HFFc6 (cell line): ENCODE measurements at places on chromosomes 6 and 20. TPM values are rescaled to one million over a fixed set of nuclear protein-coding genes. Genes with fewer than 3 reads are reported as not detected.
A peak's percentile ranks its signal among the peaks of the same experiment; 100 is the strongest.

GRCh38 chr6:2496291-2496690 is 250.9 kb upstream of the GMDS start:
- DNase-seq, result no peak

DNA sequence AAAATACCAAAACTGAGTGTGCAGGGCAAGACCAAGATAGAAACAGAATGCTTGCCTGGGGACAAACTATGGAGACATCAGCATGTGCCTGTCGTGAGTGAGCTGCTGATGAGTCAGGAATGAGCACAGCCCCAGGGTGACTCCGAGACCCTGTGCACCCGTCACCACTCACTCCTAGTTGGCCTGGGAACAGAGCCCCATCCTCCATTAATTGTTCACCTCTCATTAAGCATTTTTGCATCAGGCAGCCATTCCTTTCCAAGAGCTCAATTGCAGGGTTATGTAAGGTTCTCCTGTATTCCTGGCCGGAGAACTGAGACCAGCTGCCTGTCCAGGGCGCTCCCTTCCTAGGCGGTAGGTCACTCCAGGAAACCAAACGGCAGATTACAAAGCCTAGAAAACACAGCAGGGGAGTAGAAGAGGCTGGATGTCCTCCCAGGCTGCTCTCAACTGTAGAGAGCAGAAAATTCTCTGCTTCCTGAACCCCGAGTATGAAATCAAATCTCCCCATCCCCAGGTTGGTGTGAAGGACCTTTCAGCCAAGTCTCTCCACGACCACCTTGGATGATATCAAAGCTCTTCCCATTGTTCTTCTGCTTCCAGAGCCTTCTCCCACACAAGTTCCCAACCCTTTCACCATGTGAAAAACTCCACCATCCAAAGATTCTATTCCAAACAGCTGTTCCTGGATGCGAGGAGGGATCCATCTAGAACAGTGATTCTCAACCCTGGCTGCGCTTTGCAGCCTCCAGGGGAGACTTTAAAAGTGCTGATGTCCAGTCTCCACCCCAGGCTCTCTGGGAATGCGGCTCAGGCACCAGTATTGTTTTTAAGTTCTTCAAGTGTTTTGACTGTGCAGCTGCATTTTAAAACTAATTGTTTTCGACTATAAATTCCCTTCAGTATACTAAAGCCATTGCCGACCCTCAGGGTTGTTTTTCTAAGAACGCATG is 532.6 kb upstream of the JARID2 start:
- DNase-seq, result peak; percentile 95

GRCh38 chr20:53009979-53010735 is 38.0 kb downstream of the TSHZ2 start:
- DNase-seq, result no peak

DNA sequence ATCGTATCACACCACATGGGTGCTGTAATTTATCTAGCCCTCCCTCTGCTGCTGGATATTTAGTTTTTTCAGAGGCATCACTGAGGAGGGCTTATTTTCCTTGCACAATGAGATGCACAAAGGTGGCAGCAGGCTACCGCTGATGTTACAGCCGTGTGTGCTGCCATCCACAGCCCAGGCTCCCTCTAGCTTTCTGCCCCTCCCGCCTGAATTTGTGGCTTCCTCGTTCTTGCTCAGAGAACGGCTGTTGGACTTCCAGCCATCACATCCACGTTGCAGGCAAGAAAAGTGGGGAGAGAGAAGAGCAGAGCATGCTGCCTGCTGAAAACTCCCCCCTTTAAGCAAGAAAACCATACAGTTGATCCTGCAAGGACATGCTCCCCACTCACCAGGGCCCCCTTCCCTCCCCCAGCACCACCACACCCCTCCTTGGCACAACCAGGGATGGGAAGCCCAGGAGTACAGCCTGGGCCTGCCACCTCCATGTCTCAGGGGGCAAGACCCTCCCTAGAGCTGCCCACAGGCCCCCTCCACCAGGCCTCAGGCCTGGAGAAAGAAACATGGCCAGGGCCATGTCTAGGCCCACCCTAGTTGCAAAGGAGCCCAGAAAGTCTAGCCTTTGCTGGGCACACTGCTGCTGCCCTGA is 102.6 kb downstream of the MRPL14 start:
- no peak for DNase-seq

GRCh38 chr6:81969814-81970213 is 217.3 kb upstream of the TENT5A start:
- no peak for DNase-seq

DNA sequence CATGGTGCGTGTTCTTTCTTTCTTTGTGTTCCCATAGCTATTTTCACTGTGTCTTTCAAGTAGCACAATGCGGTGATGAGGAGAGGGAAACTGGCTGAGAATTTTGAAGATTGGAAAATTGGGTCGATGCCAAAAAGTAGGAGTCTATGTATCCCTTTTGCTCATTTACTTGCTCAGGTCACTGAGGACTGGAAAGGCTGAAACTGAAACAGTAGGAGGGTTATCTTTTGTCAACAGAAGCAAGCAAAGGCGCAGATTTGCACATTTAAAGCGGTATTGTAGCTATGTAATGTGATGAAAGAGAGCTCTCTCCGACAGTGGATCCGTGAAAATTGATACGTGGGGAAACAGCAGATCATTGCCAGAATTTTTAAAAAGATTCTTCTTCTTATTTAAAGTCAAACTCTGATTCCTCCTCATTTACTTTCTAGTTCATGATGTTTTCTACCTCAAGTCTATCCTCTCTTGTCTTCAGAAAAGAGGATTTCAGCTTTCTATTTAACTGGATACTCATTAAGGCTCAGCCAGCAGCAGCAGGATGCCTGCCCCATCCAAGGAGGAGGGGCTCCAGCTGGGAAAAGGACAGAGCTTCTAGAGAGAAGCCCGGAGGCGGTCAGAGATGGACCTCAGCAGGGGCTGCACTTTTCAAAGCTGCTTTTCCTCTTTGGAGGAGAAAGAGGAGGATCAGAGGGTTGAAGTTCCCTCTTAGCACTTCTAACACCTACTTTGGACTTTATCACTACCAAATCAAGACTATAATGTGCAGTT is 15.9 kb upstream of the FYN start:
- DNase-seq, result no peak

- DNase-seq, result no peak
Measured at GRCh38 chr6:8182902-8183665, 80.7 kb upstream of the EEF1E1 start.

DNA sequence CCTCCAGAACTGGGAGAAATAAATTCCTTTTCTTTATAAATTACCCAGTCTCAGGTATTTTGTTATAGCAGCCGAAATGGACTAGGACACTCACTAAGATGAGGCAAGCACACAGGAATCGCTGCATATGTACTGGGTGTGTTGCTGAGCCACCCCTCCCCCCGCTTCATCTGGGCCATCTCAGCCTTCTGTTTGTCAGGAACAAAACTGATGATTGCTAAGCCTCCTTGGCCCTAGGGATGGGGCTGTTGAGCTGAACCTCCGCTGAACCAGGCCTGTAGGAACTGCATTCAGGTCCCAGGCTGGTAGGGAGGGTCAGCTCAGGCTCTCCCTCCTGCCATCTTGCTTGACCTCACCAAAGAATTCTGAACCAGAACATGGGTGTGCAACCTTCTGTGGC is 108.6 kb downstream of the MAP3K7 start:
- no peak for DNase-seq

DNA sequence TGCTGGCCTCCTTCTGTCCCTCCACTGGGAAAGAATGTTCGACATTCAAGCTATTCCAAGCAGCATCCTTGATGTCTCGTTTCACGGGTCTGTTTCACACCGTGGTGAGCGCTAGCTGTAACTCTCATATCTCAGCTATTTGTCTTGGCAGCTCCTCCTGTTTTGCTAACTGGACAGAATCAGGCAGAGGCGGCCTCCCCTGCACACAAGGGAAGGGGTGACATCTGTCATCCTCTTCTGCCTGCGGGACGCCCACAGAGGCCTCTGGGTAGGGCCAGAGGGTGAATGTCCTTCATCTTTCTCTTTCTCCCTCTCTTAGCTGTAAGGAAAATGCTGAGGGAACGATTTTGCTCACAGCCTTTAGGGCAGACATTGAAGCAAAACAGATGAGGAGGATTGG is 232.8 kb upstream of the GMDS start:
- no peak for DNase-seq

DNA sequence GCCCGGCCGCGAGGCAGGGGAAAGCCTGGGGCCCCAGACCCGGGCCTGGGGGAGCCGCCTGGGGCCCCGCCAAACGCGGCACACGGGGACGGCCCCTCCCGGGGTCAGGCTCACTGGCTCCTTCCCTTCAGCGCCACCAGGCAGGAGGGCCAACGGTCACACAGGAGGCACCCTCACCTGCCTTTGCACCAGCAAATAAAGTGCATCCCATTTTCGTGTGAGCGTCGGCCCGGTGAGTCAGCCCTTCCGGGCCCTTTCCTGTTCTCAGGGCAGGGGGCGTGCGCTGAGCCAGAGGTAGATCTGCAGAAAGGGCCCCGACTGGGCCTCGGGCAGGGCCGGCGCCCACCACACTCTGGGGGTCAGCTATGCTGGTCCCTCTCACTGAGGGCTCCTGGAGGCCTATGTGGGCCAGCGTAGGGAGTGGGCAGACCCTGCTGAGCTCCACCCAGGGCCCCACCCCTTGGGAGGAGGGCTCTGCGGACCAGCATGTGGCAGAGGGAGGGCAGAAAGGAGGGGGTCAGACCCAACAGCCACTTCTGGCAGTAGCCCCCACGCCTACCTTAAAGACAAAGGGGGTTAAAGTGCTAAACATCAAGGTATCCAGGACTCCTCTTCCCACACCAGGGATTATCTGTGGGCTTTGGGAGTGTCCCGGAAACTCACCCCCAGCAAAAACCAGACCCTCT is 931 bp upstream of the UCKL1 start:
- DNase-seq, result peak; percentile 37

DNA sequence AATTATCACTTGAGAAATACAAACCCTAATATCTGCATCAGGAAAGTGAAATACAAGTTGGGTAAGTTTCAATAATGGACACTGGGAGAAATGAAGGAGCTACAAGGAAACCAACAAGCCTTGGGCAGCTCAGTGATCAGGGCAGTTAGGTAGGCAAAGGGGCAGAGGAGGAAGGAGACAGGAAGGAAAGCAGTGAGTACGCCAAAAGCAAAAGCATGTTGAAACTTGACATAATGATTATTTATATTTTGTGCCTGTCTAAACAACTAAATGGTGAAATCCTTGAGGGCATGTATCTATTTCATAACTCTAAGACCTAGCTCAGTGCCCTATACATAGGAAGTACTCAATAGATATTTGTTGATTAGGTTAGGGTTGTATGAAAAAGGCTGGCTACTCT is 23.3 kb downstream of the PXT1 start:
- DNase-seq, result no peak

DNA sequence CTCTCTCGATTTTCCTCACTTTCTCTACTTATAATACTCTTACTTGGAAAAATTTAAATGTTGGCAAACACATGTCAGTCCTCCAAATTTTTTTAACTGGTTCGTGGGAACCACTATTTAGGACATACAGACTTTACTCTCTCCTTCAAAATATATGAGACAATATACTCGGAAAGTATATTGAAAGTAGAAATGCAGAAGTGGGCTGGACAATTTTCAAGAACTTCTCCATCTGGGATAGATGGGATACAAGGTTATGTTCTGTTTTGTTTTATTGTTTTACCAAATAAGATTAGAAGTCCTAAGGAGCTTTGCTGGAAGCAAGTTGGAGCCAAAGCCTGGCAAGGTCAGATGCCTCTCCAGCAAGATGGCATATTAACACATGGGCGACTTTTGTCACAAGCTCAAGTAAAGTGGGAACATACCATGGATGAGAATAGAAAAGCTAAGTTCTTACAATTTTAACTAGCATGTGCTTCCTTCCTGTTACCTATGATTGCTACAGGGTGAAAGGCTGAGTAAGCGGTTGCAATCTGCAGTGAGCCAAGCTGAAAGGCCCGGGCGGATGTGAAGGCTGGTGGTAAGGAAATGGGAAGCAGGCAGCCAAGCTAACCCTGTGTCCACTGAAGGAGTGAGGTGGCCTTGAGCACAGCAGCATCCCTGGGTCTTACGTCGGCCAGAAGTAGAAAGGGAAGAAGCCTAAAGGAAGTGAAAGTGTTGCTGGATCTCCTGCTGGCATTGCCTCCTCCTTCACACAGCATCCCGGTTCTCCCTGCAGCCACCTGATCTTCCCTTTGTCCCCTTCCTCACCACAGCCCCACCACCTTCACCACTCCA is 7.1 kb downstream of the MAP3K5 start:
- no peak for DNase-seq

GRCh38 chr20:62811720-62812119 is 5.1 kb upstream of the COL9A3 start:
- DNase-seq, result no peak

GRCh38 chr20:20463933-20464374 is 96.0 kb downstream of the INSM1 start:
- DNase-seq, result no peak

- DNase-seq, result no peak
Measured at GRCh38 chr6:88443554-88443953, 277.4 kb upstream of the CNR1 start.

GRCh38 chr6:31009731-31010130 is 543 bp upstream of the MUC22 start:
- no peak for DNase-seq

DNA sequence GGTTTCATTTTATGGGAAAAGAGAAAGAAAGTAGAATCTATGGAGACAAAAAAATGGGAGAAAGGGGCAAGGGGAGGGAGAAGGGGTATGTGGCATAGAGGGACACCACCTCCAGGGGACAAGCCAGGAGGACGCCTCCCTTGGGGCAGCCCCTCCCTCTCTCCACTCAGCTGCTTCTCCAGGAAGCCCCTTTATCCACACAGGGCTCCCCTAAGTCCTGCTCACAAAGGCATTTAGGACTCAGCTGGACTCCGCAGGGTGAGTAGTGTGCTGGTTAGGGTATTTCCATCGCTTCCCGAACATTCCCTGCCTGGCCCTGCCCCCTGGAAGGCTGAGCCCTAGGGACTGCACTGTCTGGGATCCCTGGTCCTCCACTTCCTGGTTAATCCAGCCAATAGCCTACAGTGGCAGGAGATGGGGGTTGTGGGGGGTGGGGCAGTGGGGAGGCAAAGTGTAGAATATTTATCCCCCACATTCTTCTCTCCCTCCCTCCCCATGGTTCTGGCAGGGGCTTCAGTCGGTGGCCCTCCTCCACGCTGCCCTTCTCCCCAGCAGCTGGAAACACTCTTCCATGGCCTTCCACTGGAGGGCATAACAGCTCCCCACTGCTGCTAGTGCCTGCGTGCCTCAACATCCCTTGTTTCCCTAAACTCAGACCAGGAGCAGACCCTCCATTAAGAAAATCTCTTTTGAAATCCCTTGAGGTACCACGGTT is 84.8 kb downstream of the SNX5 start:
- DNase-seq, result no peak

- DNase-seq, result no peak
Measured at GRCh38 chr6:130743175-130743574, 84.0 kb upstream of the SMLR1 start.

- DNase-seq, result no peak
Measured at GRCh38 chr6:64281167-64281566, 645.6 kb downstream of the PHF3 start.

GRCh38 chr20:5189917-5190316 is 63.1 kb downstream of the CDS2 start:
- DNase-seq, result no peak

The DACT2 gene
- not detected in 3 replicates for total RNA-seq

The OPRM1 gene
- total RNA-seq, result not detected in 3 replicates

The PTGIS gene
- total RNA-seq, result not detected in 3 replicates

The FOXQ1 gene
- 0.74 to 2.9 TPM (median 0.80 TPM) in 3 replicates for total RNA-seq

The GJA10 gene
- not detected in 3 replicates for total RNA-seq

The RAET1L gene
- not detected in 3 replicates for total RNA-seq

The GPSM3 gene
- total RNA-seq, result 4.5 and 7.8 TPM in 2 replicates

The SIGLEC1 gene
- not detected in 3 replicates for total RNA-seq

The BMP7 gene
- not detected in 3 replicates for total RNA-seq

The GHRH gene
- not detected in 3 replicates for total RNA-seq

The FAM83B gene
- total RNA-seq, result not detected in 3 replicates

The NFATC2 gene
- 0.70 and 0.83 TPM in 2 replicates for total RNA-seq
